Activated CD4-positive, alpha-beta T cell treated with anti-CD3 and anti-CD28 coated beads for 36 hours (primary cell): ENCODE measurements at places on chromosomes 7 and 10. TPM values are rescaled to one million over a fixed set of nuclear protein-coding genes. Genes with fewer than 3 reads are reported as not detected.

GRCh38 chr10:50325449-50326171 is 74.3 kb upstream of the ASAH2 start:
- peaks cover 7% of the 10 kb centered on the region for H3K36me3 ChIP-seq
- no peak overlapping the region for H3K27ac ChIP-seq
- DNase-seq, result peak; percentile 19
- peaks cover 6% of the 10 kb centered on the region for H3K4me1 ChIP-seq
- no peak overlapping the region for H3K4me3 ChIP-seq

DNA sequence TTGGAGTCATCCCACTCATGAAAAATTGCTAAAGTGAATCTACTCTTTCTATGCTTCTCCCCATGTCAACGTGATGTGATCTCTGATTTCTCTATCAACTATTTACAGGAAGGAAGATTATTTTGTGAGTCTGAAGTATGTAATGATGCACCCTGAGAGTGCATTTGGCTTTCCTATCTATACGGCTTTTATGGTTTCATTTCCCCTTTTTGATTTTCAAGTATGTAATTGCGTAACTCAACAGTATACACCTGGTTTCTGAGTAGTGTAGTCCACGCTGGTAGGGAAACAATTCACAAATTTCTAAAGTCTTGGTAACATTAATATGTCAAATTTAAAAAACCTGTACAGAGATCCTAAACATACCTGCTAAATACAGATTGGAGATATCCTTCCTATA is 194.7 kb upstream of the SEMA3A start:
- no peak for DNase-seq
- H3K4me3 ChIP-seq, result no peak overlapping the region
- no peaks in the 10 kb centered on the region for H3K27me3 ChIP-seq
- H3K36me3 ChIP-seq, result no peaks in the 10 kb centered on the region

DNA sequence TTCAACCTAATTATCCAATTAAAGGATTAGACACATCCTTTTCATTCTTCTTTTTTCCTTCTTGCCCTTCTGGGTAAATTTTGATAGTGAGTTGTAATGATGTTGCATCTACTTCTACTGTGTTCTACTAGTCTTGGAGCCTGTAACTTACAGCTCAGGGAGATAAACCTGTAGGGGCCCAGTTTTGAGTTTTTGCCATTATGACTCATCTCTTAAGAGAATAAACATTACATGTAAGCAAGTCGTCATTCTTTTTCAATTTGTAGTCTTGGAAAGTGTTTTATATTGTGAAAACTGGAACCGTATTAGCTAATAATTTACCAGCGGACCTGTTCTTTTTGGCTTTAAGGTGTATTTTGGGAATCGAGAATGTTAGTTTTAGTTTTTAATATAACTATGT is 89.7 kb upstream of the RPA3 start:
- H3K36me3 ChIP-seq, result no peaks in the 10 kb centered on the region
- no peak overlapping the region for H3K4me3 ChIP-seq
- no peak for DNase-seq
- no peaks in the 10 kb centered on the region for H3K4me1 ChIP-seq
- no peaks in the 10 kb centered on the region for H3K27me3 ChIP-seq

DNA sequence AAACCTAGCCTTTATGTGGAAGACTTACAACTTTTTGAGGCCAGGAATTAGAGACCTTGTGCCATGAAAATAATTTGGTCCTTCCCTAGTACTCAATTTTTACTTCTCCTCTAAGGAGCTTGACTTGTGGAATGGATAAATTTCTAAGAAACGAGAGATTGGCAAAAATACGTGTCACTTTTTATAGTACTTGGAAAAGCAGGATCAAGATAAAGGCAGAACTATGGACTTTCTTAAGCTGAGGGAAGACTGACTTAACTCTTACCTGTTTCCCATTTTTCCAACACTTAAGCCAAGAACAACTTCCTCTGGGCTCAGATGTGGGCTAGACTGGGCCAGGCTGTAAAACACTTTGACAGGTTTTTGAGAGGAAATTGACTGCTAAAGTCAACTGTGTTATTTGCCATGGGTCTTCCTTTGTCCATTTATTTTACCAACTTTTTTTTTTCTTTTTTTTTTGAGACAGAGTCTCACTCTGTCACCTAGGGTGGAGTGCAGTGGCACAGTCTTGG is 2.0 kb upstream of the WBP1L start:
- H3K4me1 ChIP-seq, result peaks cover 32% of the 10 kb centered on the region
- peaks cover 9% of the 10 kb centered on the region for H3K36me3 ChIP-seq
- no peak overlapping the region for H3K27ac ChIP-seq
- no peak for DNase-seq
- H3K27me3 ChIP-seq, result no peaks in the 10 kb centered on the region

TRIM74 gene
- 0.66 TPM for total RNA-seq

GRCh38 chr10:128070161-128070560 is 56.1 kb downstream of the MKI67 start:
- H3K36me3 ChIP-seq, result peaks cover 72% of the 10 kb centered on the region
- H3K27me3 ChIP-seq, result no peaks in the 10 kb centered on the region
- H3K4me1 ChIP-seq, result peaks cover 33% of the 10 kb centered on the region
- no peak overlapping the region for H3K27ac ChIP-seq

GRCh38 chr10:102198027-102198426 is 28.1 kb upstream of the ELOVL3 start:
- no peak for DNase-seq
- peaks cover 12% of the 10 kb centered on the region for H3K4me1 ChIP-seq
- H3K27me3 ChIP-seq, result peaks cover 1% of the 10 kb centered on the region
- H3K4me3 ChIP-seq, result no peak overlapping the region

DNA sequence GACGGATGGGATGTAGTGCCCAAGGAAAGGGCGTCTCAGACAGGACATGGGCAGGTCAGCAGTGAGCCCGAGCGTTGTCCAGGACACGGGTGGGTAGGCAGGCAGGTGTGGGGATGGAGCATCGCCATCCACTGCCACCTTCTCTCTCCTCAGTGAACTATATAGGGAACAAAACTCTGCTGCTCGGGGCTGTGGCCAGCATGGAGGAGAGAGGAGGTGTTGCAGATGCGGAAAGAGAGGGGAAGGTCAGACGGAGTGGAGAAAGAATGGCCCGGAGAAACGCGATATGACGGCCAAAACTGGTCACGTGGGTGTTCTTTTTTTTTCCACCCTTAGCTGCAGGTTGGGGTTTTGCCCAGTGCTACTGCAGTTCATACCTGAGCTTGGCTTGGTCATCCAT is 71.2 kb downstream of the GRID1 start:
- H3K4me1 ChIP-seq, result no peaks in the 10 kb centered on the region
- H3K4me3 ChIP-seq, result no peak overlapping the region
- no peak overlapping the region for H3K27ac ChIP-seq
- H3K27me3 ChIP-seq, result peaks cover 3% of the 10 kb centered on the region
- no peaks in the 10 kb centered on the region for H3K36me3 ChIP-seq

DNA sequence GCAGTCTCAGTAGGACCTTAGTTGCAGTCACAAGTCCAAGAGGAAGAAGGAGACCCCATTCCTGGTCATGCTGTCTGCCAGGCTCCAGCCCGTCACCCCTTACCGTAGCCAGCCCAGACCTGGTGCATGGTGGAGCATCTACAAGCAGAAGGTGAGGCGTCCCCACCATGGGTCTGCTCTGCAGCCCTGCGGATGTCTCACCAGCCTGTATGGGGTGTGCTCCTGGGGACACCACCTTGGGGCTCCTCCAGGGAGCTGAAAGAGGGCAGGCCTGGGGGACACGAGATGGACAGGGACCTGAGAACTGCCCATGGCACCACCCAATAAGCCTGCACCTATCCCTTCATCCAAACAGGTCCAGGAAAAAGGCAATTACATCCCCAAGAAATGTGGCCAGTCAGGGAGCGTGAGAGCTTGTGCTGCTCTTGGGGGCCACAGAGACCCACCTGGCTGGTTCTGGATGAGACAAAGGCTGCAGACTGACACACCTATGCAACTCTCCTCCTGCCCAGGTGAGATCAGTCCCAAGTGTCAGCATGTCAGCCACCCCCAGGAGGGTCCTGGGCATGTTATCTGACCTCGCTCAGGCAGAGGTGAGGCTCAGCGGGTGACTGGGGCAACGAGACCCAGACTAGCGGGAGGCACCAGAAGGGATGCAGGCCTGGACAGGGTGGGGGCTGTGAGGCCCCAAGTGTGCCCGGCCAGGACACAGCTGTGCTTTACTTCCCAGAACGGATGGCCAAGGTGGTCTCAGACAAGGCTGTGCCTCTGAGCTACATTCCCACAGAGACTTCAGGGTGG is 84.5 kb upstream of the RET start:
- no peak overlapping the region for H3K4me3 ChIP-seq
- H3K36me3 ChIP-seq, result no peaks in the 10 kb centered on the region
- no peak for DNase-seq
- peaks cover 5% of the 10 kb centered on the region for H3K4me1 ChIP-seq
- no peak overlapping the region for H3K27ac ChIP-seq

- H3K4me3 ChIP-seq, result peak overlapping the region; percentile 78
- peaks cover 39% of the 10 kb centered on the region for H3K4me1 ChIP-seq
These were observed 1.2 kb upstream of the SGMS1 start for GRCh38 chr10:50624866-50625501.

DNA sequence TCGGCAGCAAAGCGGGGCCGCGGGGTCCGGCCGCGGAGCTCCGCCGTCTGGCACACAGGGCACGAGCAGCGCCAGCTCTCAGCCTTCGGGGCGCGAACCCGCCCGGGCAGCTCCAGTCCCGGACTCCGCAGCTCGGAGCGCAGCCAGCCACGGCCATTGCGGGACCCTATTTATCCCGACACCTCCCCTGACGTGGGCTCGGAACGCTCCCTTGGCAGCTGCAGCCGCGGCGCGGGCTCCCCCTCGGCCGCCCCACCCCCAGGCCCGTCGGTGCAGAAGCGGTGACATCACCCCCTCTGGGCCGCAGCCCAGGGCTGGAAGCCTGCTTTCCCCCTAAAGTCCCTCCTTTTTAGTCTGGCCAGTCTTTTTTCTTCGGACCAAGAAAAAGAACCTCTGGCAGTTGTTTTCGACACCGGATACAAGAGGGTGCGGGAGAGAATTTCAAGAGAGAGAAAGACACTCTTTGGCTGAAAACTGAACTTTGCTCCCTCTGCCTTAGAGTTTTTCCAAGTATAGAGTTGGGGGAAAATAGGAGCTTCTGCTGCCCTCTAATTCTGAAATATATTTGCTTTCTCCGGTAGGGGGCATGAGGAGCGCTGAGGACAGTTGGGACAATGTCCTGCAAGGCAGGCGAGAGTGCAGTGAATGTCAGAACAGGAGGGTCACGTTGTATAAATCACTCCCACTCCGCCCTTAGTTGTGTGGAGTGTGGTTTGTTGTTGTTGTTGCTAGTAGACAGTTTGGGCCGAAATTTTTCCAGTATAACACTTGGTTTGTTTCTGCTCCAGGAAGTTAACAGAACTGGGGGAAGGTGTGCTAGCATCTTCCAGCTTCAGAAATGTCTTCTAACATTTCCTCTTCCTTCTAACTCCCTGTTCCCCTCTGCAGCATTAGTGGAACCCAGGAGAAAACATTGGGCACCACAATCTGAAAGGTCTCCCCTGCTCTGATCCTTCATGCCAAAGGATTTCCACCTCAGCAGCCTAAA is at the start of gene SFRP4:
Gene SFRP4 (minus strand): TSS at position 145 of the 988 bp plus-strand sequence. CDS start 280 bp downstream, outside the sequence.
- H3K4me3 ChIP-seq, result peak within 1 kb of the TSS; percentile 35
- H3K27ac ChIP-seq, result no peak within 1 kb of the TSS
- no peaks in the 10 kb centered on the region for H3K36me3 ChIP-seq

DNA sequence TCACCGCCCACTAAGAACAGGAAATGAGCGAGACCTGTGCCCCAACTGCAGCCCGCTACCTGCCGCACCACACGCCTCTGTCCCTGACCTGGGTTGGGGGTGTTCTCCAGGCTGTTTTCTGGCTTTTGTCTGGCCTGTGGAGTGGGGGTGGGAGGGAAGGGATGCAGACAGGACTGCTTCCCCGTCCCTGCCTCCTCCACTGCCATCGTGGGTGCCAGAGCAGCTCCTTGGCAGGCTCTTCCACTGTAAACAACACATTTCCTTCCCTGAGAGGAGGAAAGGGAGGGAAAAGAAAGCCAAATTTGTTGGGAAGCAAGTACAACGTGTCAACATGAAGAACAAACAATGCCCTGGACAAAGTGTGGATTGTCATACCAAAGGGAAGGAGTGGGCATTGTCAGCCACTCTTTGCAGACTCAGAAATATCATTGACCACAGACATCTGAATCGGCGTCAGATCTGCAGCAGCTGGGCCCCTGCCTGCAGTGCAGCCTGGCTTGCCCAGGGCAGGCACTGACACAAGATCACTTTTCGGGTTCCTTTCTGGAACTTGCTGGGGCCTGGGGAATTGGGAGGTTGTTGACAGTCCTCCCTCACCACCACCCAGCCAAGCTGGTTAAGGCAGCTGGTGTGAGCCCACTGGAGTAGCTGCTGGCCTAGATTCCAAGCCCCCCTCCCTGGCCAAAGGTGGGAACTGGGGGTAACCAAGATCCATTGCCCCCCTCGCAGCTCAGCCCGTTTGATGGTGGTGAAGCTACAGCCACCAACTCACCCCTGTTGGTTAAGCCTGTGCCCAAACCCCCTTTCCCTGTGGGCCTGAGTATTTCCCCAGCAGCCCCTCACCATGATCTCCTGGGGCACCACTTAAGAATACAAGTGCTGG is 22.6 kb upstream of the TRIM8 start:
- no peak for DNase-seq
- H3K27ac ChIP-seq, result peak overlapping the region; percentile 75
- H3K4me3 ChIP-seq, result no peak overlapping the region
- H3K27me3 ChIP-seq, result no peaks in the 10 kb centered on the region

LRRD1 gene
- not detected for total RNA-seq

CYP2C8 gene
- 0.14 TPM for total RNA-seq

GRCh38 chr7:132793474-132793873 is 217.2 kb upstream of the PLXNA4 start:
- no peaks in the 10 kb centered on the region for H3K4me1 ChIP-seq
- no peak overlapping the region for H3K4me3 ChIP-seq
- H3K27me3 ChIP-seq, result no peaks in the 10 kb centered on the region
- no peak for DNase-seq

- no peak overlapping the region for H3K4me3 ChIP-seq
- H3K27me3 ChIP-seq, result peaks cover 3% of the 10 kb centered on the region
These were observed 225.9 kb downstream of the TRIL start for GRCh38 chr7:28732071-28732869.
